ENCODE measurements at places on chromosomes 7 and 10.
A peak's percentile ranks its signal among the peaks of the same experiment; 100 is the strongest.

DNA sequence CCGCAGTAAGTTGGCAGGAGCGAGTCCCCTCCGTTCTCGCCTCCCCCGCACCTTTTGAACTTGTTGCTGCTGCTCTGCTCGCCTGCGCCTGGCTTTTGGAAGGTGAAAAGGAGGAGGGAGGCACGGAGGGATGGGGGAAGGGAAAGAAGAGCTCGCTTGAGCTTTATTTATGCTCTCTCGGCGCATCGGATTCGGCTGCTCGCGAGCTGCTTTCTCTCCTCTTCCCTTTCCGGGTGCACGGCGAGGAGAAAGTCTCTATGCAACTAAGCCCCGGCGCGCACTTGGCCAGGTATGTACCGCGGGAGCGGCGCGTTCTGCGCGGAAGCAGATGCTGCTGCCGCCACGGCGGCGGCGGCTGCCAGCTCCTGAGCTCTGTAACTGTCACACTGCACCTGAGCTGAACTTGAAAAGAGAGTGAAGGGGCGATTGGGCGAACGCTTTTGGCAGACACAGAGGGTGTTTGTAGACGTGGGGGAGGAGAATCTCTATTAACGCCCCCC, 551 bp downstream of the KCND2 start:
- DNase-seq, result peak; percentile 41

DNA sequence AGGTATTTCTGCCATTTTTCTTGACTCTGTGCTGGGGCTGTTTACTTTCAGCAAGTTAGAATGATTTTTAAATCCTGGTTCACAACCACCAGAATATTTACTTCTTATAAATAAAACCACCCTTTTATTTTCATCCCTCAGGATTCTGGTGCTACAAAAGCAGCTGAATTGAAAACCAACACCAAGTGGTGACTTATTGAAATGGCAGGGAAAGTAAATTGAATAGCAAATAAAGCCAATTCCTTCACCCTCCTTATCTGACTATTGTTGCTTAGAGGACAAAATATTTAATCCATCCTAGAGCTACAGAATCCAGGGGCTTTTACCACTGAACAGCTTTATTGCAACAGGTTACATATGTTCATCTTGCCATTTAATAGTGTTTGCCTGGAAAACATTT, 828.6 kb upstream of the GHITM start:
- DNase-seq, result no peak

DNA sequence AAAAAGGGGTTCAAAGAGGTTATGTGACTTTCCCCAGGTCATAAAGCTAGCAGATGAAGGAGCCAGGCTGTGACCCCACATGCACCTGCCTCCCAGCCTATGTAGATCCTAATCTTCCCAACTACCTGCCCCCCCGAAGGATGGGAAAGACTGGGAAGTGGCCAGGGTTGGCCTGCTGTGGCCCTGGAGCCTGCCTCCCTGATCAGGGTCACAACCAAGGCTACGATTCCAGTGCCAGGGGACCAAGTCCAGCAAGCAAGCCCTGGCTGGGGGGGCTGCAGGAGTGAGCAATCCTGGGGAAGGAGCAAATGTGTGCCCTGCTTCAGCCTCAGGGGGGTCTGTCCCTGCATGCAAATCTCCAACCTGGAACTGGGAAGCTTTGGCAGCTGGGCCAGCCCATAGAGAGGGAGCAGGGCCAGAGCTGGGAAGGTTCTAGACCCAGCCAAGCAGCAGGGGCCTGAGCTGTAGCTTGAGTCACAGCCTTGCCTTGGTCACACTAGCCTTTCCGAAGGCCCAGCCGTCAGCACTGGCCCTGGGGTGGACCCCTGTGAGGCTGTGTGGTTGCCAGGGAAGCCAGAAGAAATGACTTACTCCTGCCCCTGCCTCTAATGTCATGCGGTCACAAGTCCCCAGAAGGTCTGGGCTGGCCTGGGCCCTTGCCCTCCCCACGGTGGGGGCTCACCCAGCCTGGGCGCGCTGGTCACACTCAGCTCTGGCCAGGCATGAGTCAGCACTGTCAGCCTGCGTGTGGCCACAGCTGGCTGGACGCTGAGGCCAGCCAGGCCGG, 96.4 kb upstream of the ZMIZ1 start:
- DNase-seq, result no peak

DNA sequence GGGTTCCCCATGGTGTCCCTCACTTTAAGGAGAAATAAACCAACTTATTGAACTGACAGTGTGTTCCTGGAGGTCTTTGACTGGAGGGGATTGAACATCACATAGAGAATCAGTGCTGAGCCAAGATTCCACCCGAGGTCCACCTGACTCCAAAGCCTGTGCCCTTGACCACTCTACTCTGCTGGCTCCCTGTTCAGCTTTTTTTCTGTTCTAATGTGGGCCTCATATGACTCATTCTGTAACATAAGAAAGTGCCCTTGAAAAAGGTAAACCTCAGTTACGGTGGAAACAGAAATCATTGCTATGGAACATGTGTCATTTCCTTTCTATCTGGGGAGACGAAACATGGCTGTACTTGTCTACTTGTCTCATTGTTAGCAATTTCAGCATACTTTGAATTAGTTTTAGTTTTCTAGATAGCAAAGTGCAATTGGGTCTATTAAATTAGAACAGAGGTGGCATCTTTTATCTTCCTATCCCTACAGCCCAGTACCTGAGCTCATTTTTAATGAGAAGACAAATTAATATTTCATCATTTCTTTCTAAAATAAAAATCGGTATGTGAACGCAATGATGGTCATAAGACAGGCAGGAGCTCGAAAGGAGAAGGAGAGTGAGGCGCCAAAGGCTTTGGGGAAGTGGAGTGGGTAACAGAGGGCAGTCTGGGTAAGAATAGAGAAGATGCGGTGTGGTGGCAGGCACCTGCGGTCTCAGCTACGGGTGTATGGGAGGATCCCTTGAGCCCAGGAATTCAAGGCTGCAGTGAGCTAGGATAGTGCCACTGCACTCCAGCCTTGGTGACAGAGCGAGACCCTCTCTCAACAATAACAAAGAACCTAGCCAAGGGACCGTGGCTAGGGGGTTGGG, 1.5 kb downstream of the GSDME start:
- no peak for DNase-seq

- DNase-seq, result no peak
Observed at GRCh38 chr7:1735262-1735661, 65.2 kb downstream of the ELFN1 start.

- DNase-seq, result peak; percentile 44
Observed at GRCh38 chr10:118564652-118565051, 30.8 kb downstream of the PRLHR start.

- DNase-seq, result no peak
Observed at GRCh38 chr10:102648269-102648888, 4.1 kb downstream of the TRIM8 start.

DNA sequence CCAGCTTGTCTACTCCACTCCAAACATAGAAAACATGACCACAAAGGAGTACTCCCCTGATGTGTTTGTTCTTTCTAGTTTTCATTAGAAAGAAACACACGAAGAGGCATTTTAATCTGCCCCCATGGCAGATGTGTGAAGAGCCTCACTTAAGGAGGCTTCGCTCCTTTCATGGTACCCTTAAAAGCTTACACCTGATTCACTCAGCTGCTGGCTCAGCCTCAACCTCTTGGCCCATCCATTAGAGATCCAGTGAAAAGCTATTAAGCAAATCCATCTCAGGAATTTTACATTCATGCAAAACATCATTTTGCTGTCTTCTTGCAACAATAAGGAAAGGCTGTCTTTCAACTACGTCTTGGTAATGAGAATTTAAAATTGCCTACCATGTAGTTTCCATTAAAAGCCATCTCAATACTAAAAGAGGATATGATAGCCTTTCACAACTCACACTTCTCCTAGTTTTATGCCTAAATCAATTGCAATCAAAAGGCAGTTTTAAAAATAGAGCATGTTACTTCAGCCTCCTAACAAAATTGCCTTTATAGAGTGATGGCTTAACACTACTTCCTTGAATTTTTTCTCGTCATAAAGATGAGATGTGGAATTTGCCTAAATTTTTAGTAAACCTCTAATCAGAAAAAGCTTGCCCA, 22.7 kb downstream of the MACC1 start:
- DNase-seq, result no peak

DNA sequence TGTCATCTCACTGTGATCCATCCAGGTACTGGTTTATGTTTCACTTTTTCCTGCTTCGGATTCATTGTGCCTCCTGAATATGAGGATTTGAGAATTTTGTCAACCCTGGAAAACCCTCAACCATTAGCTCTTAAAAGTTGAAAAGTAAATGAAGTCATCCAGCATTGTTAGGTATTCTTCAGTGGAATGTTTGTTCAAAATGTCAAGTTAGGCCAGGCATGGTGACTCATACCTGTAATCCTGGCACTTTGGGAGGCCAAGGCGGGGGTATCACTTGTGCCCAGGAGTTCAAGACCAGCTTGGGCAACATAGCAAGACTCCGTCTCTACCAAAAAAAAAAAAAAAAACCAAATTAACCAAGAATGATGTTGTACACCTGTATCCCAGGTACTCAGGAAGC, 222.1 kb downstream of the NSUN6 start:
- DNase-seq, result no peak

DNA sequence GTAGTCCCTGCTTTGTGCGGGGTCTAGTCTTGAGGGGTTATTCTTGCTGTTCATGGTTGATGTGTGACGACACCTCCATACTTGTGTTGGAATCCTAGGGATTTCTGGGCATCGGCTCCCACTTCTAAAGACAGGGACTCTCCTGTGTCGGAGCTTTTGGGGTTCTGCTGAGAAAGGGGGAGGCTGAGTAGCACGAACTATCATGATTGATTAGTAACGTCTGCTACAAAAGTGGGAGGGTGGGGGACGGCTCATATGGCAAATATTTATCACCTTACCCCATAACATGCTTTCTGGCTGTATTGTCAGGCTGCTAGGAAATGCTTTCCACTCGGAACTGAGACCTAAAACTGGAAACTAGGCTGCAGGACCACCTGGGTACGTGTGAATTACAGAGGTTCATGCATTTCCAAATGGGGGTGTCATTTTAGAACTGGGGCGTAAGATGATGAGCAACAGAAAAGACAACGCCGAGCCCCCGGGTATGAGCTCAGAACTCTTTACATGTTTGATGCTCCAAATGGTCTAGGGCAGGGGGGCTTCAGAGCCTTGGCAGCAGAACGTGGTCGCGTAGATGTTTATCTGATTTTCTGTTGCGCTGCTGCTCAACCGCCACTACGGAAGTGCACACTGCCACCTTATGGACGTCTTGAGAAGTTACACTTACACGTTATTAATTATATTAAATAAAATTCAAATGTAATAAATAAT, 15.1 kb upstream of the NME8 start:
- DNase-seq, result peak; percentile 56

DNA sequence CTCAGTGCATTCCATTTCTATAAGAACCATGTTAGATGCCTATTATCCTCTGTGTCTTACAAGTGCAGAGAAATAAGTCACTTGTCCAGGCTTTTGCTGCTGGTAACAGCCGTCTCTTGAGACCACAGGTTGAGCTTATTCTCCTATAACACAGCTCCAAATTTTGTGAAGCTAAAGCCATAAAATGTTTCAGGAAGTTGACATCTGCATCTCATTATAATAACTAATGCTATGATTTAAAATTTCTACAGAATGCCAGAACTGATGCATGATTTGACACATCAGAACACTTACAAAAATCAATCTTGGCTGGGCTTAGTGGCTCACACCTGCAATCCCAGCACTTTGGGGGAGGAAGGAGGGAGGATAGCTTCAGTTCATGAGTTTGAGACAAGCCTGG, 986.9 kb downstream of the TYW1 start:
- no peak for DNase-seq

GRCh38 chr10:132120734-132121510, 55.2 kb downstream of the JAKMIP3 start:
- DNase-seq, result no peak

- DNase-seq, result no peak
Observed at GRCh38 chr7:22601812-22602565, 102.0 kb upstream of the STEAP1B start.

DNA sequence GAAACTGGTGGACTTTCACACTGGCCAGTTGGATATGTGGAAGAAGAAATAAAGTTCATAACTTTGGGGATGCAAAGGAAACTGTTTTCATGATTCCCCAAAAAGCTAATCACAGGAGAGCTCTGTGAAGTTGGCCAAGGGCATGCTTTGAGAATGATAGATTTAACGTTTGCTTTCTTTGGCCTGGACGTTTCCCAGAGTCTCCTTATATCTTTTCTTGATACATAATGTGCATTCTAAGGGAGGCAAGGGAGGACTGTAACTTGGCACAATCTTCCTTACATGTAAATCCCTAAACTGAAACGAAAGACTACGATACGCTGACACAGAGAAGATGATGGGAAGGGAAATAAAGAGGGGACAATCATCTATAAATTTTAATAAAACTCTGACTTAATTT, 176.5 kb upstream of the INHBA start:
- DNase-seq, result no peak

DNA sequence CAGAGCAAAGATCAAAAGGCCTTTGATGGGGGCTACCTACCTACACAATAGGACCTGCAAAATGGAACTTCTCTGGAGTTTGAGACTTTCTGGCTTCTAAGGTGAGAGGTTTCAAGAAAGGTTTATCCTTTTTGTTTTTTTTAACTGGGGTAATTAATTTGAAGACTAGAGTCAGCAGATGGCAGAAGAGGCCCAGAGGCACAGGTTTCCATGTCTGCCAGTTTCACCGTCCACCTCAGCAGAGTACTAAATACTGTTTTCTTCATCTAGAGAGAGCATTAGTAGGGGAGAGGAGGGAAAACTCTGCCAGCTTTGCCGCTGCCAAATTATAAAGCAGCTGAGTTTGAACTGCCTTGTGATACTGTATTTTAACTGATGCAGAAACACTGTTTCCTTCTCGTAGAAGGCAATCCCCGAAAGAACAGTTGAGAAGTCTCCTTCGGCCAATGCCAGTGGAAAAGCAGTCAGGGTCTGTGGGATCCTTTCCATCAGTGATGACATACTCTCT, 138.7 kb downstream of the SLC25A13 start:
- no peak for DNase-seq

DNA sequence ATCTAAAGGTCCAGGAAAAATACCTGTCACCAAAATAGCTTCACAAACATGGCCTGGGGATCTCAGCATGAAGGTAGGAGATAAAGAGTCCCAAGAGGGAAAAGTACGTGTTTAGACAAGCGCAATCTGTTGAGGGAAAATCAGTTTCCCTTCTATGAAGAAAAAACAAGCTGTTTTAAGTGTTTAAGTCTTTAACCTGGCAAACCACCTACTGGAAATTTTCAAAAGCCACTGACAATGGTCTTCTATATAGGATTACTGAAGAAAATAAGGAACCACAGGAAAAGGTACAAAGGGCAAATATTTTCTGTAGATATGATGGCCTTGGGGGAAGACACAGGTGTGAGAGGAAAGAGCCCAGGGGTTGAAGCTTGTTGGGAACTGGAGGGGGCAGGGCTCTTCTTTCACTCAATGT, 21.2 kb downstream of the ALDH18A1 start:
- no peak for DNase-seq

- DNase-seq, result no peak
Observed at GRCh38 chr10:116466715-116467422, 39.2 kb downstream of the PNLIPRP3 start.
